ENCODE measurements at places on chromosomes 2 and 18.

GRCh38 chr2:147275943-147276342 lies 568.9 kb upstream of the ACVR2A start:
- no peak for DNase-seq

GRCh38 chr2:236579048-236579745 lies 9.6 kb downstream of the ACKR3 start:
- DNase-seq, result no peak

GRCh38 chr2:169928463-169928864 lies 101.2 kb downstream of the UBR3 start:
- DNase-seq, result peak; percentile 67

DNA sequence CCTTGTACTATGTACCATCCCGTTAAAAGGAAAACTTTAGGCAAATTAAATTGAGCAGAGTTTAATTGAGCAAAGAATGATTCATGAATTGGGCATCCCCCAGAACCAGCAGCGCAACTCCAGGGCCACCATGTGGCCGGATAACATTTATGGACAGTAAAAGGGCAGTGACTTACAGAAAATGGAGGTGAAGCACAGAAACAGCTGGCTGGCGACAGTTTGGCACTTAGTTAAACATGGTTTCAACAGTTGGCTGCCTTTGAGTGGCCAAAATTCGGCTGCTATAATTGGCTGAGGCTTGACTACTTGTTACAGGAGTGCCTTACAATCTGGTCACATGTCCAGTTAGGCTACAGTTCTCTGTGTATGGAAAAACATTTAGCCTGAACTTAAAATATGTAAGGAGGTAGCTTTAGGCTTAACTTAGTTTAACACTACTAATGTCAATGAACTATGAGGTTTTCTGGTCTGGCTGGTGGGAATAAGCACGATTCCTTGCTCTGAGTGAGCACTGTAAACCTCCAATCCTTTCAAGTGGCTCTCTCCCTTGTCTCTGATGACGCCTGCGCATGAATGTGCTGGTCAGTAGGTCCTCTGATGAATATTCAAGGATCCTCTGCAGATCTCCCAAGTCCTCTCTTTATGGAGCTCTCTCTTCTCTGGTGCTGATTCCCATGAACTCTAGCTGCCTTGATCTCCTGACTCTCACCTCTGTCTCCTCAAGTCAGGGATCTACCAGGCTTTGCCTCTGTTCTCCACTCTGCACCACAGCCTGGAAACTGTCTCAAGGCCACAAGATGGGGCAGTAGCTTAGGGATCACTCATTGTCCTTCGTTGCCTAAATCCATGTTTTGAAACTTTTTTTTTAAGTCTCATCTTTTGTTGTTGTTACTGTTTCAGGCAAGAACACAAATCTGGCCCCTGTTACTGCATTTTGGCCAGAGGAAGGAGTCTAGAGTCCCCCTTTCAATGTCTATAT lies 24.4 kb upstream of the RAB31 start:
- DNase-seq, result peak; percentile 71

DNA sequence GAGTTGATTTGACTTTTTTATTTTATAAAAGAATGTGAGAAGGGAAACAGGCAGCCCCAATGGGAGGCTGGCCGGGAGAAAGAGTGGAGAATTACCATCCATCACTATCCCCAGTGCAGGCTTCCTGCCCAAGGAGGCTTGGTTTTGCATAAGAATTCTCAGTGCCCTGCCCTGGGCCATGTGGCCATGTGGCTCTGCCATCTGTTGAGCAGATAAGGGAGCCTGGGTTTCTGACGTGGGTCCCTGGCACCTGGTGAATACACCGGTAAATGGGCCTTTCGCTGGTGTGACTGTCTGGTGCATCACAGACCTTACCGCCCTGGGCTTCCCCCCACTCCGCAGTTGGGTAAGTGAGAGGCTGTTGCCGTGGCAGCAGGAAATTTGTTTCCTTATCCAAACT lies 54.5 kb upstream of the TMEM163 start:
- peak; percentile 12 for DNase-seq

DNA sequence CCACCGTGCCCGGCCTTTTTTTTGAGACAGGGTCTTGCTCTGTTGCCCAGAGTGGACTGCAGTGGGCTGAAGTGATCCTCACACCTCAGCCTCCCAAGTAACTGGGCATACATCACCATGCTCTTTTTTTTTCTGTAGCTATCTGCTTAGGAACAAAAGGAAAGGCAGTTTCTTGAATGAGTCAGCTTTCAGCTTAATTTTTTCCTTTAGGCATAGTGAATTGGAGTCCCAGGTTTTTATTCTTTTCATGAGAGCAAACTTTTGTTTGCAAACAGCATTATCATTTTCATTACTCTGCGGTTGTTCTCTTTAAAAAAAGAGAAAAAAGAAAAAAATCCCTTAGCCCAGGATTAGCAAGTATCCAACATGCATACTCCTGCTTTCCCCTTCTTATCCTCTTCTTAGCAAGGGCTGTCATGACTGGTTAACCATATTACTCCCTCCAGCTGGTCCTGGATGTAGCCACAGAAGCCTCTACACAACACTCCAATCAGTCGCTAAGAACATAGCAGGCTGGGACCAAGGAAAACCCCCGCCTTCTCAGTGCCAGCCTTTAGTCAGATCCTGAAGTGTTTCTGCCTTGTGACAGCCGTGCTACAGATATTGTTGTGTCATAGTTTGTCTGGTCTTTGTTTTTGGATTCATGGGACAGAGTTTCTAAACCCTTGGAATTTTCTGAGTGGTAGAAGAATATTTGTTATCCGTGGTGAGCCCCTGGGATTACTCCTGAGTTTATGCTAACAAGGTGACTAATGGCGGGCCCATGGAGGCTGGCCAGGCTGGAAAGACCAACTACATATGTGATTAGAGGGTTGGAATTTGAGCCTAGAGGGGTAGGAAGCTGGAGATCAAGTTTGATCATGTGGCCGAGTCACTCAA lies 23.3 kb upstream of the ST3GAL5 start:
- no peak for DNase-seq

GRCh38 chr18:35267161-35267651 lies 22.8 kb downstream of the ZSCAN30 start:
- DNase-seq, result peak; percentile 82

DNA sequence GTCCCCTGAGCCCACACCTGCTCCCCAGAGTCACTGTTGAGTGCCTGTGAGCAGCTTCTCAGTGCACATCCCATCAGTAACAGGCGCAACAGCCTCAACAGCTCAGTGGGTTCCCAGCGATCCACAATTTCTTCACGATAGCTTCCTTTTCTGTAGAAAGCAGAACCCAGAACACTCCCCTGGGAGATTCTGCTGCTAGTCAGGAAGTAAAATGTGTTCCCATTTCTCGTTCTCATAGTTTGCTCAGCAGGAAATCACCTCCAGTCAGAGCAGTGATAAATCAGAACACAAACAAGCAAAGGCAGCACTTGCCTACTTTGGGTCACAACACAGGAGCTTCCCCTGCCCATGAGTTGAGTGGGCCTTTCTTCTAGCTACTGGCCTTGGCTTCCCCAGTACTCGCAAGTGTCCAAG lies 48.9 kb upstream of the ATG16L1 start:
- peak; percentile 28 for DNase-seq

DNA sequence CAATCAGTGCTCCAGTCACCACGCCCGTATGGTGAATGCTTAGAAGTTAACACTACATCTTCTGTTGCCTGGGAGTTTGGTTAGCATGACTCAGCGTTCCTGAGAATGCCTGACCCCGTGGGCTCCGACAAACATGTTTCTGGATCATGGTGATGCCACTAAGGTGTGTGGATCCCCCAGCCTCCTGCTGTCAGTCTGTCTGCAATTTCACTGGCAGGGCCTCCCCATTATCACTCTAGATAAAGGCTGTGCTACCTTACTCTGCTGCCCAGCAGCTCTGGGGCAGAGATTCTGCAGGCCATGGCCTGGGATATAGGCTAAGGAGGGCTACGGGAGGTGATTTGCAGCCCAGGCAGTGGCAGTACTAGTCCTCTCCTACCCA lies 66.0 kb downstream of the STPG4 start:
- peak; percentile 68 for DNase-seq

DNA sequence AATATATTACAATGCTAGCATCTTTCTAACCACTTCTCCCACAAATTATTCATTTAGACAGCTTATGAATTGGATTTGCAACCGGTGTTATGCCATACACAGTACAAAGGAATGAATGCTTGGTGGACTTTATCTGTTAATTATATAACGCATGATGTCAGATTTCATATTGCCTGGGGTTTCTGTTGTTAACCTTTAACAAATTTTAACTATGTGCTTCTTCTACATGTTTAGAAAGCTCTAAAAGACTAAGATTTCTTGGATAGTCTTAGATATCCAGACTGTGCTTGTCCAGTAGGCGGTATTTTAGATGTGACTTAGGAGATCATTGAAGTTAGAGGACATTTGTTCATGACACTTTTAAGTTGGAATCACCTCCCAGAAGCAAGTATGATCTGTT lies 976.3 kb downstream of the TMEM182 start:
- DNase-seq, result no peak

DNA sequence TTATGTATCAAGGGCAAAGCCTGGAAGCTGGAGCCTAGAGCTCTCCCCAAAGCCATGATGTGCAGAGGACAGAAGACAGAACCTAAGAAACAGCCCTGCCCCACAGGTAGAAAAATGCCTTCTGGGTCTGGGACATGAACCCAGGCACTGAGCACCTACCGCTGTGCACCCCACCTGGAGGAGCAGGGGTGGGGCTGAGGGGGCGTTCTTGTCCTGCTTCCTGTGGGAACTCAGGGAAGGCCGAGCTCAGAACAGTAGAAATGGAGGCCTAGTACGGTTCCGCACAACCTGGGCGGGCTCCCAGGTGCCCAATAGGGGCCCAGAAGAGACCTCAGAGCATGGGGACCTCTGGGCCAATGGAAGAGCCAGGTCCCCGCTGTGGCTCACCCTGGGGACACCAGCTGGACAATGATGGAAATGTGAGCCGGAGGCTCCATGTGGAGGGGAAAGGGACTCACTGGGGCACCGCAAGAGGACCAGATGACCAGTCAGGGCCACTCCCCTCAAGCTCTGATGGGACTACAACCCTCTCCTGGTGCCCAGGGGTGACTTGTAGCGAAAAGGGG lies 3.2 kb downstream of the CRACDL start:
- DNase-seq, result no peak

GRCh38 chr2:144230448-144231085 lies 289.4 kb downstream of the ZEB2 start:
- peak; percentile 11 for DNase-seq

DNA sequence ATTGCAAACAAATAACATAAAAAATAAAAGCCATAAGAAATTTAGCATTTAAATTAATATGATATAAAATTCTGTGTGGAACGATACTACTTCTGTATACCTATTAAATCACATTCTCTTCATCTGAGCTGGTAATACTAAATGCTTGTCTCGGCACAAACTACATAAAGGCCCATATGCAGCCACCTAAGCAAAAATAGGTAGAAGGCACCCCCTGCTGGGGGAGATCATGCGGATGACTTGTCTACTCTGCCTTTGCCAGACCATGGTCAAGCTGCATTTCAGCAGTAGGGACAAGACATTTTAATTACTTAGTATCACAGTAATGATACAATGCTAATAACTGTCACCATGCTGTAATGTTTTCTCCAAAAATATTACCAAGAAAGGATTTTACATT lies 108.0 kb downstream of the CDH19 start:
- DNase-seq, result peak; percentile 79

DNA sequence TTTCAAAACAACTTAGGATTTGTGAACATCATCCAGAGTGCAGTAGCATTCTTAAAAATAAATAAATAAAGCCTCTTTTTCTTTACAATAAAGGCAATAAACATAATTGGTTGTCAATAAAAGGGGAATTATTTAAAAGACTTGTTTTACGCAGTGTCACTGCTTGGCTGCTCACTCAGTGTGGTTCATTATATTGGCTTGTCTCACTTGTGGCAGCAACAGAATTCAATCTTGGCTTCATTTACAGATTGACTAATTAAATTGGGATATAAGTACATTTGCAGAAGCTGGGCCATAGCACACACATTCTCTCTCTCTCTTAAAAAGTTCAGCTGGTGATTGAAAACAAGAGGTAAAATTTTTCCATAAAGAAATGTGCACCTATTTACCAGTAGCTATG lies 1027.6 kb downstream of the LRP1B start:
- no peak for DNase-seq

GRCh38 chr2:216057688-216058193 lies 23.9 kb downstream of the PECR start:
- DNase-seq, result no peak

GRCh38 chr18:65527879-65528633 lies 222.8 kb upstream of the CDH7 start:
- DNase-seq, result no peak

DNA sequence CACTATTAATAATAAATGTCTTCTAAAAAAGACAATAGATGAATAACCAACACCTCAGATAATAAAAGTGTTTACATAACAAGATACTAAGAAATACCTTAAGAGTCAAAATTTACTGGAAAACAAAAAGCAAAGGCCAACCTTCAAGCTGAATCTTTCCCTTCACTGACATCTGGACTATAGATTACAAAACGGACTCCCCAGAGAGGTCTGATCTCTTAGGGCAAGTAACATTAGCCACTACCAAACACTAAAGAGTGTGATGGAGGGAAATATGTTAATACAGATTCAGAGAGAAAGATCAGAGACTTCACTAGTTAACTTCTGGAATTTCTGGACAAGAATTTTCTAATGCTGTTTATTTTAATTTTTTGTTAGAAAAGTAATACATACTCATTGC lies 13.9 kb downstream of the CLASP1 start:
- DNase-seq, result no peak

DNA sequence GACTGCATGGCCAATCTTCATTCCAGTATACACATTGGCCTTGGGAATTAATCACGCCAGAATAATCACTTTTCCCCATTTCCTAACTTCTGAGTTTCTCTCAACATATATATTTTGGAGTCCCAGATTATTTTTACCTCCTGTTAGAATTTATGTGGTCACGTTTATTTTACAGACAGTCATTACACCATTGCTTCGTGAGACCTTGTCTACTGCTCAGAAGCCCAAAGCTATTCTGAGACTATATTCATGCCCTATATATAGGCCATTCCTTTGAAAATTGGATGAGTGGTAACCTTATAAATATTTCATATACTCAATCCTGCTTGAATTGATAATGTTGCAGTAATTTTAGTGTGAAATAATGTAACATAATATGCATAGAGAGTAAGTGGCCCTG lies 610.0 kb upstream of the CDH2 start:
- no peak for DNase-seq

DNA sequence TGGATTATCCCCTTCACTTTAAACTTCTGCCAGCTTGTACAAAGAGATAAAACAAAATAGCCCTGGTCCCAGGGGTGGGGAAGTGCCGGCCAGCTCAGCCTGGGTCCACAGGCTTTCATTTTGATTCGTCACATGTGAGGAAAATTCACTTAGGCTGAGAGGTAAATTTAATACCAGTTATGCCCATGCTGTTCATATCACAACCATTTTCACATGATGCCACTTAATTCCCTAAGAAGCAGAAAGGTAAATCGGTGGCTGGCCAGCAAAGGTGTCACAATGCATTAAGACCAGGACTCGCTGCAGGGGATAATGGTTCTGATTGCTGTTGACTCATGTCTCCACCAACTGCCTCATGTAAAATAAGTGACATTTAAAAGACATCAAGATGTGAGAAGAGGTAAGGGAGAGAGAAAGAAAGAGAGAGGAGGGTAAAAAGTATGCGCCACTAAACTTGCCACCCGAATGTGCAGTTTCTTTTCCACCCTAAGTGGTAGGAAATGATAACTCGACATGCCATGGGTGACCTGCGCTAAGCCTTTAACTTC lies 261.0 kb upstream of the SIX3 start:
- DNase-seq, result no peak
